ENCODE measurements at places on chromosomes 1 and 21. TPM values are rescaled to one million over a fixed set of nuclear protein-coding genes. Genes with fewer than 3 reads are reported as not detected.

The SPATC1L gene
- total RNA-seq, result 18.4 TPM

DNA sequence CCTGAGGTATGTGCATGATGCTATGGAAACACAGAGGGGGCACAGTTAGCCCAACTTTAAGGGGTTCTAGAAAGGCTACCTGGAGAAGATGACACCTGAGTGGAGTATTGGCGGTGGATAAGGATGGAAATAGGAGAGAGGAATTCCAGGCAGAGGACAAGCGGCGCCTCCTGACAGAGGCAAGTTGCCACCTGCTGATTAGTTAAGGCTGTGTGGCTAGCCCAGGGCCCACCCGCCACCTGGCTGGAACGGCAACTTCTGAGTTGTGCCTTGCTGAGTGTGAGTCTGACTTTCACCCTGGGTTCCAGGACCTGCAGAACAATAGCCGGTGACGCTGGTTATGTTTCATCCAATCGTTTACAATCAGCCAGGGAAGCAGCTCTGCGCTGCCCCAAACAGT, 126.9 kb upstream of the LMO4 start:
- no peak for DNase-seq

The PRMT6 gene
- total RNA-seq, result 20.9 TPM

The SEC16B gene
- total RNA-seq, result 12.5 TPM

DNA sequence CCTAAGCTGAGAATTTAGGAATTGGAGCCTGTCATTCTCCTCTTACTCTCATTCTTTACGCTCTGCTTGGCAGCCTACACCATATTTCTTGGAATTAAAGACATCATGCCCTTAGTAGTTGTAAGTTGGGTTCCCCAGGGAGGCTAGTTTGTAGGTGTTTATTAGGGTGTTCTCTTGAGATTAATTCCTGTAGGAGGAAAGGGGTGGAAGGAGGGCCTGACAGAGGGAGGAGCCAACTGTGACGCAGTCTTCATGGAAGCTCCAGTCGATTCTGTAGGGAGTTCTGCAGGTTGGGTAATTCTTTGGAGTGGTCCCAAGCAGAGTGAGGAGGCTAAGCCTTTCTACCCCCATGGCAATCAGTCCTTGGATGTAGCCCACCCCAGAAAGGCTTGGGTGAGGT, 111.4 kb downstream of the HHAT start:
- peak; percentile 67 for DNase-seq

- no peak for DNase-seq
These were observed 4.6 kb downstream of the BLACAT1 start for GRCh38 chr1:205451202-205451601.

GRCh38 chr1:212182171-212182570, 103.0 kb upstream of the PPP2R5A start:
- no peak for DNase-seq

The ANGPTL3 gene
- not detected for total RNA-seq

DNA sequence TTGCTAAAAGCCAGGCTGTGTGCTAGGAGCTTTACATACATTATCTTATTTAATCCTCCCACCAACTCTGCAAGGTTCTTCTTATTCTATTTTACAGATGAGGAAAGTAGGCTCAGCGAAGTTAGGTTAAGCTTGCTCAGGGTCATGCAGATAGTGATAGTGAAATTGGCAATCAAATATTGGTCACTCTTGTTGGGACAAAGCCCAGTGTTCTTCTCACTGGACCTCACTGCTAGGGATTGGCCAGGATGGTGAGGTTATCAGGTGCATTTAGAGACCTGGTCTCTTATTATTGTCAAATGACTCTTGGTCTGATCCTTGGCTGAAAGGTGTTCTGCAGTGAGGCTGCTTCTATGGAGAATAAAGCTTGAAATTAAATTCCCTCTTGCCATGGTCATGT, 145.1 kb downstream of the CNIH3 start:
- DNase-seq, result no peak

- no peak for DNase-seq
These were observed 226.4 kb upstream of the C8B start for GRCh38 chr1:57192222-57192621.
